Stimulated activated naive CD4-positive, alpha-beta T cell (primary cell): ENCODE measurements at places on chromosomes 7 and 10.

GRCh38 chr7:7687800-7688199, 30.6 kb downstream of the RPA3 start:
- no peak for DNase-seq

DNA sequence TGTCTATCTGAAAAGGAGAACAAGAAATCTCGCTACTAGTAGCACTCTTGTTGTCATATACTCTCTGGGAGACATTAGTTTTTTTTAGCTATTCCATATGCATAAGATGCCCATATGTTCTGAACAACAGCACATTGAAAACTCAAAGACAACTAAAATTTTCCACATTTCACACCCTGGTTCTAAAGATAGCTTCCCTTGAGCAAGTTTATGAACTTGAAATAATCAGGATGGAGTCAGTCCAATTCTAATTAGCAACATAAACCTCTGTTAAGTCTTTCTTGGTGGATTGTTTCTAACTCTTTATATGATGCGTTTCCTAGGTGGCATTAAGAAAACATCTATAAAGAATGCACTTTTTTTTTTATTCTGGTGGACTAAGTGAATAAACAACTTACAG, 1095.3 kb downstream of the GRM8 start:
- DNase-seq = no peak

DNA sequence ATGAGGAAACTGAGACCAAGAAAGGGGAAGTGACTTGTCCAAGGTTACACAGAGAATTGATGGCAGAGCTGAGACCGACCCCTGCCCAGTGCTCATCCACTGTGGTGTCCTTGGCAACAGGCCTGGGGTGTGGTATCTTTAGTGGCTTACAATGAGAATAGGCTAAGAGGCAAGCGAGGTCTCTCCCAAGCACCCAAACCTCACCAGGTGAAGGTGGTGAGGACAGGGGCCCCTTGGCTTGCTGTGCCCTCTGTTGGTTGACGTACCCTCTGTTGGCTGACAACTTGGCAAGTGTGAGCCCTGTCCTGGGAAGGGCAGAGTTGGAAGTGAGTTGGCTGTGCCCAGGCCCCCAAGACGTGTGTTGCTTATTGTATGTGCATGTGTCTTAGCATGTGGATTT, 166.9 kb downstream of the GRK5 start:
- no peak for DNase-seq

DNA sequence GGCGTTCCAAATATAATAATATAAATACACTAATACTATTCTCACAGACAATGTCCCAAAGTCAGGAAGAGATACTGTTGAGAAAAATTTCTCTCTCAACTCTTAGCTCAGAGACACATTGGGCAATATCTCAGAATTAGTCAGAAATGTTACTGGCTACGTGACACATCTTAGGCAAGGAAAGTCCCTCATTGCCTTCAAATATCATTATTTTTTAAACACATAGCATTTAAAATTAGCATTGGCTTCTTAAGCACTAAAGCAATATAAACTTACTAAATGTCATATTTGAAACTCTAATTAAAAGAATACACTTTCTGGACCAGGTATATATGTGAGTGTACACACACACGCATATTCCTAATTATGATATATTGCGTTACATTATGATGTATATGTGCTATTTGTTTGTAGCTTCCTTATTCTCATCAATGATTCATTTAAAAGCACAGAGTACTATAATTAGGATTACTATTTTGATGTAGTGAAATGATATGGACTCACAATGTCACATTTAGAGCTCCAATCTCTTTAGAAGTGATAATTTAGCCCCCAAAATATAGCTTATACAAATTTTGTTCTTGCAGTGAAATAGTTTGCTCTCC, 255.8 kb downstream of the TWIST1 start:
- DNase-seq = no peak

DNA sequence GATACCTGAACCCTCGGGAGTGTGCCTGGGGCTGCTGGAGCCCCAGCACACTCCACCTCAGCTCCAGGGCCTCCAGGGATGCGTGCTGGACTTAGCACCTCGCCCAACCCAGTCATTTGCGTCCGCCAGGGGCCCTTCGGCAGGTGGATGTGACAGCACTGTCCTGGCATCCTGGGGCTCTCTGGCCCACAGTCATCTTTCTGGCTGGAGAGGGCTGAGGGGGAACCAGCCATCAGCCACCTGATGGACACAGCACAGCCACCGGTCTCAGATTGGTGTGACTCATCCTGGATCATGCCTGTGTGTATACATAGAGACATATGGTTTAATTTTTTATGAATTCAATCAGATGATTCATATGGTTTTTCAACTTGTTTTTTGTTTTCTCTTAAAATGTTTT, 11.1 kb downstream of the ZNF775 start:
- no peak for DNase-seq

- no peak for DNase-seq
Measured at GRCh38 chr10:86165666-86166065, 200.9 kb downstream of the GRID1 start.

- no peak for DNase-seq
Measured at GRCh38 chr7:126778101-126778500, 474.6 kb downstream of the GRM8 start.

DNA sequence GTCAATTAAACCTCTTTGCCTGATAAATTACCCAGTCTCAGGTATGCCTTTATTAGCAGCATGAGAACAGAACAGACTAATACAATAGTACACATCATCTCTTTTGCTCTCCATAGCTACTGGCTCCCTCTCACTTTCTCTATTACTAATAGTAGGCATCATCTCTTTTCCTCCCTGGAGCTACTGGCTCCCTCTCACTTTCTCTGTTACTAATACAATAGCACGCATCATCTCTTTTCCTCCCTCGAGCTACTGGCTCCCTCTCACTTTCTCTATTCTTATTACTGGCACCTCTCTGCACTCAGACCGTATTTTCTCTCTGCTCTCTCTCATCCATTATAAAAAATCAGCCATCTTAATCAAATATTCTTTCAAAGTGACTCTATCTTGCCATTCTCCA, 37.1 kb downstream of the SLC25A13 start:
- DNase-seq = no peak

DNA sequence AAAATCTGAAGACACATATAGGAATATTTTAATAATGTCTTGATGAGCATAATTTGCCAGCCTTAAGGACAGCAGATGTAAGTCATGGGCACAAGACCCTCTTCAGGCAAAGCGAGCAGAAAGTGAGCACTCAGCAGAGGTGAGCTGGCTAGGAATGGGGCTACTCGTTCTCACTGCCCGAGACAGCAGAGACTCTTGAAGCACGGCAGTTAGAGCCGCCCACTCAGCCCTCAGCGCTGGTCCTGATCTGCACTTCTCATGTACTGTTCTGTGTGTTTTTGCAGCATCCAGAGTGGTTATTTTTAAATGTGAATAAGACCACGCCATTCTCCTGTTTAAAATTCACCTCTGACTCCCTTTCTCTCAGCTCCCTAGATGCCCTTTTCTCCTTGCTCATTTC, 65.3 kb downstream of the GFRA1 start:
- DNase-seq = no peak

DNA sequence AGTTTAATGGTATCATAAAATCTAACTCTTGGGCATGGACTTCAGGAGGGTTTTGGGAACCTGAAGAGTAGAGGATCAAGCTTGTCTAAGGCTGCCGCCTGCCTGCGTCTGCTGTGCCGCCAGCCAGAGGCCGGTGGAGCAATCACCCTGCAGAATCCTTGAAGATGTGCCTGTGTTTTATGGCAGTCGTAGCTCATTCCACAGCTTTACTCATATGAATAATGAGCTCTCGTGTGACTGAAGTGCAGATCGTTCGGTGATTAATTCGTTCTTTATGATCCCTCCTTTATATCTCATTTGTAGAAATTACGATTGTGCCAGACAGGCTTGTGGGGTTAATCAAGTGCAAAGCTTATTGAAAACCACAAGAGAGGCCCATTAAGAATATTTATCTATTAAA, 100.8 kb downstream of the ACTR3B start:
- DNase-seq = no peak

GRCh38 chr10:33365871-33366411, 31.5 kb upstream of the NRP1 start:
- no peak for DNase-seq

DNA sequence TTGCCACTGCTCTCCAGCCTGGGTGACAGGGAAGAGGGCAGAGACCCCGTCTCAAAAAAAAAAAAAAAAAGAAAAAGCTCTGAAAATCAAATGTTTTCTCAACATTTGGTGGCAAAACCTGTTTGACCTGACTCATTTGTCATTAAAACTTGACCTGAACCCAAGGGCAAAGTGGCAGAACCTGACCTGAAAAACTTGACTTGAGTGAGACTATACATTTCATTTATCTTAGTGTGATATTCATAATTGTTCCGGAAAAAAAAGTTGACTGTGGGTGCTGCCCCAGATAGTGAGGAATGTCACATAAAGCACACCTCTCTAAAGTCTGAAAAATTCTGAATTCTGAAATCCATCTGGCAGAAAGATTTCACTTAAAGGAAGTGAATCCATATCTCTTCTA, 2.3 kb upstream of the TAX1BP1 start:
- DNase-seq = no peak

DNA sequence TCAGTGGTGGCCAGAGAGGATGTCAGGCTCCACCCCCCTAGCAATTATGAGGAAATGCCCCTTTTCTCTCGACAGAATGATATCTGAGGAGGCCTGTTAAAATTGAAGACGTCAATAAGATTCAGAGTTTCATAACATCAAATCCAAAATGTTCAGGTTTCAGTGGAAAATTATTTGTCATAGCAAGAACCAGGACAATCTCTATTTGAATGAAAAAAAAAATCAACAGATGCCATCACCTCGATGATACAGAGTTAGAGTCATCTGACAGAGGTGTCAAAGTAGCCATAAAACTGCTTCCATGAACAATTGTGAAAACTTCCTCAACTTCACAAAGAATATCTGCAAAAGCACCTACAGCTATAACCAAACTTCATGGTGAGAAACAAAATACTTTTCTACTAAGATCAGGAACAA, 7.7 kb downstream of the TMEM273 start:
- DNase-seq = no peak

GRCh38 chr7:122056977-122057376, 87.1 kb downstream of the AASS start:
- DNase-seq = no peak

GRCh38 chr10:125608474-125608873, 74.5 kb downstream of the TEX36 start:
- no peak for DNase-seq

GRCh38 chr10:1199345-1199673, 143.1 kb downstream of the WDR37 start:
- no peak for DNase-seq

DNA sequence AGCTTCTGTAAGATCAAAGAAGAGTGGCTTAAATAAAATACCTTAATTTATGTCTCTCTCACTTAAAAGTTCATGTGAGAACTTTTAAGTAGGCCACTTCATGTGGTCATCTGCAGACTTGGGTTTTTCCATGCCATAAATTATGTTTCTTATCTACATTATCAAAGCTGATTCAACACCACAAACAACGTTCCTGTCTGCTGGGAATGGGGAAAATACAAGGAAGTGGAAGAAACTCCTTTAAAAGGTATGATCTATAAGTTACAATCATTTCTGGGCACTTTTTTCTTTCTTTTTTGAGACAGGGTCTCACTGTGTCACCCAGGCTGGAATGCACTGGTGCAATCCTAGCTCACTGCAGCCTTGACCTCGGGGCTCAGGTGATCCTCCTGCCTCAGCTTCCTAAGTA, 16.9 kb upstream of the OTUD1 start:
- no peak for DNase-seq
